ENCODE measurements at places on chromosomes 11 and 22.

DNA sequence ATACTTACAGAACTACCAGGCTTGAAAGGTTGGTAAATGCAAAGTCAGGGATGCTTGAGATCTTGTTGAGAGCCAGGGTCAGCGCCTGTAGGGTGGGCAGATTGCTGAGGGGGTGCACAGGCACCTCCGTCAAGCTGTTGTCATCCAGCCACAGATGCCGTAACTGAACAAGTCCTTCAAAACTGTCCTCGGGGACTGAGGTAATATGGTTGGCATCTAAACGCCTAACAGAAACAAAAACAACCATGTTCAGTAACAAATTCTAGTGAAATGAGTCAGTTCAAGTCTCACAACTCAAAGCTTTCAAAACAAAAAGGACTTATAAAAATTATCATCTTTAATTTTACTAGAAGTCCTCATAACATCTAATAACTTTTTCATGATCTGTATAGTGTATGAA, 22.2 kb upstream of the CCDC34 start:
- DNase-seq: no peak

DNA sequence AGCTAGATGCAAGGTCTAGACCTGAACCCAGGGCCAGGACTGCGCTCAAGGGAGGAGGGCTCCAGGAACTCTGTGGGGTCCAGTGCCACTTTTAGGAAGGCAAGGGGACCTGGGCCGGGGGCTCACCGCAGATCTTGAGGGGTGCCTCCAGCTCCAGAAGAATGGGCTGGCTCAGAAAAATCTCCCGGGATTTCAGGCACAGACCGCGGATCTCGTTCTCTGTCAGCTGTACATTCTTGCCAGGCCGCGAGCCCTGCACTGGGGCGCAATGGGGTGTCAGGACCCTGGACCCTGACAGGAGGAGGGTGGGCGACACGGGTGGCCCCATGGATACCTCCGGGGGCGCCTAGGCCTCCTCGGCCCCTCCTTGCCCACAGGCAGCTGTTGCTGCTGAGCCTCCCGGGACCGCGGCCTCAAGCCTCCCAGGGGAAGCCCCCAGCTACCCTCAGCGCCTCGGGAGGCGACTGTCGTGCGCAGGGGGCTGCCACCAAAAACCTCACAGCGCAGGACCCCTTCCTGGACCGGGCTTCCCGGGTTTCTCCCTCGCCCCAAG, 640 bp downstream of the PPP1CA start:
- no peak for DNase-seq

GRCh38 chr11:115112754-115113153, 391.5 kb downstream of the CADM1 start:
- DNase-seq: no peak

DNA sequence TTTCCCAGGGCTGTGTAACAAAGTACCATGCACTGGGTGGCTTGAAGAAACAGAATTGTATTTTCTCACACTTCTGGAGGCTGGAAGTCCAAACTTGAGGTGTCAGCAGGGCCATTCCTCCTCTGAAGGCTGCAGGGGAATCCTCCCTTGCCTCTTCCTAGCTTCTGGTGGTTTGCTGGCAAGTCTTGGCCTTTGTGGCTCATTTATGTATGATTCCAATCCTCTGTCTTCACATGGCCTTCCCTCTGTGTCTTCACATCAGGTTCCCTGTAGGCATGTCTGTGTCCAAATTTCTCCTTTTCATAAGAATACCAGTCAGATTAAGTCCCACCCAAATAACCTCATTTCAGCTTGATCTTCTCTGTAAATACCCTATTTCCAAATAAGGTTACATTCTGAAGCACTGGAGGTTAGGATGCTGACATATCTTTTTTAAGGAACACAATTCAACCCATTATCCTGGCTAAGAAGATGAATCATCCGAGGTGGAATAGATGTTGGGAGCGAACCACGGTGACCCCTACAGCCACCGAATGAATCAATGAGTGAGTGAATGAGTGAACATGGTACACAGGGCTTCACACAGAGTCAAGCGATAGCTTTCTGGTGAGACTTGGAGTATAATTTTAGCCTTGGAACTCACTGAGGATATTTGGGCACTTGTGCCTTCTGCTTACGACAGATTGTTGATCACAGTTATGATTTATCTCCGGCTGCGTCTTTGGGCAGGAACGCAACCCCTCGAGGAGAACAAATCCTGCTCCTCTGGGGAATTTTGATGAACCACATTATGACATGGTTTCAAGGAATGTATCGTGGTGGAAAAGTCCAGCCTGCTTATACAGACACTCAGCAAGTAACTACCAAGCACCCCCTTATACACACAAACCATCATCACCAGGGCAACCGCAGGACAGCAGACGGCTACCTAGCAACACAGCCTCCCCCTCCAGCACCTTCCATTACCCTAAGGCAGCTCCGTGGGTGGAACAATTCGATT, 34.3 kb upstream of the MICAL2 start:
- no peak for DNase-seq
